ENCODE measurements at places on chromosomes 2 and 18. TPM values are rescaled to one million over a fixed set of nuclear protein-coding genes. Genes with fewer than 3 reads are reported as not detected.

HOXD10 gene
- not detected for total RNA-seq

GRCh38 chr2:48425402-48425801, 104.6 kb upstream of the STON1 start:
- no peak for DNase-seq

DNA sequence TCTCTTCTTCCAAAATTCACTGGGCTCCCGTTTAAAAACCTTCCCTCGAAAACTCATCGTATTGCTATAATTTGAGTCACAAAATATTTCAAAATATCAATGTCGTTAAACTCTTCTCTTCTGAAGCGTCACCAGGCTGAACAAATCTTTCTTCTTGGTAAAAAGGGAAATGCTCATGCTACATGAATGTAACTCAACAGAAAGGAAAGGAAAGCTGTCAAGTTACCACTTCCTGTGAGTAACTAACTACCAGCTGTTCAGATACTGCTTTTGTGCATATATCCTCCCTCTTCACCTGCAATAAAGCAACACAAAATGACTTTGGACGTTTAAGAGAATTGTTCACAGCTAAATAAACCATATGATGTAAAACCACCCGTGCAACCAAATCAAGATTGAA, 95.4 kb downstream of the DOCK10 start:
- DNase-seq: no peak

DNA sequence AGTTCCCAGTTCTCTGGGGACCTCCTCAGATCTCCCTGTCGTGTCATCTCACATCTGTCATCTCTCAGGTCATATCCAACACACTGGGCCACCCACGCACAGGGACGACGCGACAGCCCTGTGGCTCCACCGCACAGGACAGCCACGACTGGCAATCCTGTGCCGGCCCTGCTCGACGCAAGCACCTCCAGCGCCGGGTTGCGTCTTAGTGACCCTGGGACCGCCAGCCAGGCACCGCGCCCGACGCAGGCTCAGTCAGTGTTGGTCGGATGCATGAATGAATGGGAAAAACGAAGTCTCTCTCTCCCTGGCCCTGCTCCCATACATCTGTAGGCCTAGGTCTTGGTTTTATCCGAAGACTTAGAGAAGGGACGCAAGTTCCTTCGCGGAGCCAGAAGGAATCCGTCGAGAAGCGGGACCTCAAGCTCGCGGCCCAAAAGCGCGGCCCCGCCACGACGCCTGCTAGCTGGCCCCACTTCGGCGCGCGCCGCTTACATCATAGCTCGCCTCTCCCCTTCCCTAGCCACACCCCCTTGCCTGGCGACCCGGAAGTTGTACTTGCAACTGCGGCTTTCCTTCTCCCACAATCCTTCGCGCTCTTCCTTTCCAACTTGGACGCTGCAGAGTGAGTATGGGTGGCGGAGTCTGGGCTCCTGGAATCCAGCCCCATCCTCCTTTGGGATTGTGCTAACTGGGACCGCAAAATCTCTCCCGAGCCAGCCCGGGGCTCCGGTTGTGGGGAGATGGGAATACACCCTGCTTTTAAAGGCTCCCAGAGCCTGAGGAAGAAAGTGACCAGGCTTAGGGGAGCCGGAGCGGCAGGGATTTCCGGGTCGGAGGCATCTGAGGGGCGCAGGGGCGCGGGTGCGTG, at the start of gene RPL31:
RPL31 (plus strand) TSS at position 599 of the 871 bp plus-strand sequence. CDS start 413 bp downstream, outside the sequence.
- DNase-seq: peak; percentile 98

MAP3K19 gene
- total RNA-seq: not detected

AKAIN1 gene
- not detected for total RNA-seq

DNA sequence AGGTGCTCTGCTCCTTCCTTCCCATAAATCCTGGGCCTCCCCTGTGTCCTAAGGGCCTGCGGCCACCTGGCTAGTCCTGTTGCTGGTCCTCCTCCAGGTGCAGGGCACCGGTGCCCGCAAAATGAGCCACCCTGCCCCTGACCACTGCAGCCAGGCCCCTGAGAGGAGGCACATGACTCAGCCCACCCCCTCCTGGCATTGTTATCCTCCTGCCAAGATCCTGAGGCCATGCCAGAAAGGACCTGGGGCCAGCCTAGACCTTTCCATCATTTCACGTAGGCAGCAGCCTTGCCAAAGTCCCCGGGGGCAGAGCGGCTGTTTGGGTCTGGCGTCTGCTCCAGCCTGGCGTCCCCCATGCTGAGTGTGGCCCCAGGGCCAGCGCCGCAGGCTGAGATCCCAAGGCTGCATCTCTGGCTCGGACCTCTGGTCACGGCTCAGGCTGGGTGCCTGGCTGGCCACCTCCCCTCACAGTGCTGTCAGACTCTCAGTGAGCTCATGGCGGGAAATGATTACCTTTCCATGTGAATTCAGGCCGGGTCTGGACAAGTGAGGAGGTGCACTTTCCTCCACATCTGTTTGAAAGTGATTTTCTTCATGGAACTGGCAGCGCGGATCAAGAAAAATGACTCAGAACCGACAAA, 81.0 kb downstream of the NDUFA10 start:
- peak; percentile 37 for DNase-seq

DNA sequence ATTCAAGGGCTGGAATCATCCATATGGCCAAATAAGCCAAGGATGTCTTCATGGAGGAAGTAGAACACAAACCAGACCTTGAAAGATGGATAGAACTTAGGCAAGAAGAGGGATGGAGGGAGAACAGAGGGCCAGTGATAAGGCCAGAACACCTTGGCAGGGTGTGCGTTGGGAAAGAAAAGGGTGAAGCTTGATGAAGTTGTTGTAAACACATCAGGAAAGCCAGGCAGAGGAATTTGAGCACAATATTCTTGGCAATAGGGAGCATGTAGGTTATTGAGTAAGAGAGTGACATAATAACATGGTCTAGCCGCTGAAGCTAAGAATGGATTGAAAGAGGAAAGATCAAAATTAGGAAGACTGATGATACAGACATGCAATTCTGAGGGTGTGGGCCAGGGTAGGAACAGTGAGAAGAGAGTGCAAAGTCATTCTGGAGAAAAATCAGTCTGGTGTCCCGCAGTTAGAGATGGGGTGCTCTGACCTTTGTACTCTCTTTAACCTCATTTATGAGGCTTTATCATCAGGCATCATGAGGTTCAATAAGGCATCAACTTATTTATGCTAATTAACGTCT, 41.0 kb downstream of the SLC14A2 start:
- DNase-seq: no peak

DNA sequence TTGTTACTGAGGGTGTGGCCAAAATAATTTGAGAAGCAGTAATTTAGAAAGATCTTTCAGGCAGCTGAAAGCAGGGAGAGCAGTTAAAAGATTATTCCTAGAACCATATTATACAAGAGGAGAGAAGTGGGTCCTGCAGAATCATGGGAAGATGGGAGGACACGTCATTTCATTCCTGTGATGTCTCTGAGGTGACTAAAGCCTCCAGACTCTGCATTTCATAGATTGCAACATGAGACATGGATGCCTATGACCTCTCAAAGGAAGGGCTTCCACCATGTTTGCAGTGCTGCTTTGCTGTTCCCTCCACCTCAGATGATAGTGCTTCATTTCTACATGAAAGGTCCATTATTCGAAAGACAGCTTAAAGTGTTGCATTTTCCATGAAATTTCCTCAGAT, 788.4 kb downstream of the TSN start:
- DNase-seq: no peak
